ENCODE measurements at places on chromosomes 16 and 17.
A peak's percentile ranks its signal among the peaks of the same experiment; 100 is the strongest.

DNA sequence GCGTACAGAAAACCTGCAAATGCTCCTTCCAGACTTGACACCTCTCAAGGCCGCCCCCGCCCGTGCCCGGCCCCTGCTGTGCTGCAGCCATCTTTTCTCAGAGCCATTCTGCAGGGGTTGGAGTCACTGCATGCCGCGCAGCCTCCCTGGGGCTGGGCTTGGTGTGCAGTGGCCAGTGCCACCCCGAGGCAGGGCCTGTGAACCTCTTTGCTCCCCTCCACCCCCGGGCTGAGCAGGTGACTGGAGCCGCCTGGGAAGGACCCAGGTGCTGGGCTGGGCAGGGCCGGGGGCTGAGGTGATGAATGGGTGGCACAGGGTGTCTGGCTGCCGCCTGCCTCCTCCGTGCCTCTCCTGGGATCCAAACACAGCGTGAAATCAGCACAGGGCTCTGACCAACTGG, 20.3 kb downstream of the MRM3 start:
- DNase-seq, result no peak

DNA sequence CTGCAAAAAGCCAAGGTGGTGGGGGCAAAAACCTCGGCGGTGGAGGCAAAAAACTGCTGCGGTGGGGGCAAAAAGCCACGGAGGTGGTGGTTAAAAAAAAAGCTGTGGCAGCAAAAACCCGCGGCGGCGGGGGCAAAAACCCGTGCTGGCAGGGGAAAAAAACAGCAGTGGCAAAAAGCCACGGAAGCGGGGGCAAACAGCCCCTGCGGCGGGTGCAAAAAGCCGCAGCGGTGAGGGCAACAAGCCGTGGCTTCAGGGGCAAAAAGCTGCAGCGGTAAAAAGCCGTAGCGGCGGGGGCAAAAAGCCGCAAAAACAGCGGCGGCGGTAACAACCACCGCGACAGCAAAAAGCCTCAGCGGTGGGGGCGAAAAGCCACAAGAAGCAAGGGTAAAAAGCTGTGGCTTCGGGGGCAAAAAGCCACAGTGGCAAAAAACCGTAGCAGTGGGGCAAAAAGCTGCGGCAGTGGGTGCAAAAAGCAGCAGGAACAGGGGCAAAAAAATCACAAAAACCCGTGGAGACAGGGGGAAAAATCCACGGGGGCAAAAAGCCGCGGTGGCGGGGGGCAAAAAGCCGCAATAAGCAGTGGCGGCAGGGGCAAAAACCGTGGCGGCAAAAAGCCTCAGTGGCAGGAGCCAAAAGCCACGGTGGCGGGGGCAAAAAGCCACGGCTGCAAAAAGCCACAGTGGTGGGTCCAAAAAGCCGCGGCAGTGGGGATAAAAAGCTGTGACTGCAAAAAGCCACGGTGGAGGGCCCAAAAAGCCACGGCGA, 193.7 kb downstream of the SHCBP1 start:
- no peak for DNase-seq

DNA sequence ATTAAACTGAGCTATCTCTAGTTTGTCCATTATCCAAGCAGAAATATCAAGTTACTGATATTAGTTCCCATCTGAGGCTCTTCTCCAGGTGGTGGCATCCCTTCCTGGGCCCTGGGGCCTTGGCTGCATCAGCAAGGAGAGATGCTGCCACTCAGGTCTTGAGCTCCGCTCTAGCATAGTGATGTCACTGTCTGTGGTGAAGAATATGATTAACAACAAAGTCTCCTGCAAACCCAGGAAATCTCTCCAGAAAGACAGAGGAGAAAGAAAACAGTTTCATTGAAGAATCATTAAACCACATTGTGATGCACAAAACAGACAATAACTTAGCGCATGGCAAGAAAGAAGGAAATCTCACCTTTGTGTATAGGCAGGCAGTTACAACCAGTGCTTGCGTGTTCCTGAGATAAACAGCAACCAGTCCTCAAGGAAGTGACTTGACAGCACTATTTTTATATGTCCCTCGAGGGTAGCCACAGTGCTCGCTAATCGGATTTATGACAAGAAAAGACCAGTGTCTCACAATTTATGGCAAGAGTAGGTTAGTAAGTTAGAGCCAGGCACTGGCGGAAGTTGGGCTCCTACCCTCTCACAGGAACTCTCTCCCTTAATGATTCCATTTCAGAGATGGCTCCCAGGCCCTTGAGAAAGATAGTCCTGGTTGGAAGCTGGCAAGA, 151.1 kb downstream of the AHSP start:
- no peak for DNase-seq

GRCh38 chr17:45385331-45385997, 47.2 kb downstream of the ARHGAP27 start:
- DNase-seq, result peak; percentile 87

GRCh38 chr16:78648517-78648916, 549.1 kb downstream of the WWOX start:
- DNase-seq, result no peak

DNA sequence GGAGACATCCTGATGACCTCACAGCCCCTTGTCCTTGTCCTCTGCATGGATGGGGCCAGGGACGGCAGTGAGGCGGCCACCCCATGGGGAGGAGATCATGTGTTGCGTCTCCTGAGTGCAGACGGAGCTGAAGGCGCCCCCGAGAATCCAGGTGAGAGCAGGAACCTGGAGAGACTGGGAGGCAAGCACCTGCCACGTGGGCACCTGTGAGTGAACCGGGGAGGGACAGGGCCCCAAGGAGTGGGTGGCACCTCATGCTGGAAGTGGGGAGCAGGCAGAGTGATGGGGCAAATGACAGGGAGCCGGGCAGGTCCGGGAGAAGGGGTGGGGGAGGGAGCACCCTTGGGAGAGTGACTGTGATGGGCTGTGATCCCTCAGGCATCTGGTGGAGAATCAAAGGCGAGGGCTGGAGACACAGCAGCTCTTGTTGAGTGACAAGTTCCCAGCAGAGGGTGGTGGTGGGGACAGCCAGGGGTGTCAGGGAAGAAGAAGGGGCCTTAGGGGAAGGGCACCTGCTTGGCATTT, 174.3 kb upstream of the CHMP6 start:
- DNase-seq, result peak; percentile 7

DNA sequence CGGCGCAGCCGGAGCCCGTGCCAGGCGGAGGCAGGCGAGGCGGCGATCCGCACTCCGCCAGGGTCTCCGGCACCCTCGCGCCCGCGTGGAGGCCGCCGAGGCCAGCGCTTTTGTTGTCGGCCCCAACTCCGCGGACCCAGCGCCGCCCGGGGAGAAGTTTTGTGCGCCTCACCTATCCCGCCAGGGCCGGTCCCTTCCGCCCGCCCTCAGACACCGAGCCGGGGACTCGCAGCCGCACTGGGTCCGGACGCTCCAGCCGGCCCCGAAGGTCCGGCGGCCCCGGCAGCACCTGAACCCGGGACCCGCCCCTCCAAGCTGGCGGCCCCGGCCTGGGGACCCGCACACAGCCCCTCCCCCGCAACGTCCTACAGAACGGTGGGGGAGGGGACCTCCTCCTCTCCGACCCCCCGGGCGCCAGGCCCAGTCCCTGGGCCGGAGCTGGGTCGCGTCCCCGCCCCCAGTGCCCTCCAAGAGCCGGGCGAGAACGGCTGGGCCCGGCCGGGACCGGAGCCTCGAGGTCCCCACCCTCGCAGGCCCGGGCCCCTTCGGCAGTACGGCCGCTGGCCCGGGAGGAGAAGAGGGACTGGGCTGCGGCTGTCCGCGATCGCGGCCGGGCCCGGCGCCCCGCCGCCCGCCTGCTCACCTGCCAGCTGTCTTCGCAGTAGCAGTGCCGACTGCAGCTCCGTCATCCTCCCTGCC, 698 bp downstream of the UBE2G1 start:
- peak; percentile 43 for DNase-seq

DNA sequence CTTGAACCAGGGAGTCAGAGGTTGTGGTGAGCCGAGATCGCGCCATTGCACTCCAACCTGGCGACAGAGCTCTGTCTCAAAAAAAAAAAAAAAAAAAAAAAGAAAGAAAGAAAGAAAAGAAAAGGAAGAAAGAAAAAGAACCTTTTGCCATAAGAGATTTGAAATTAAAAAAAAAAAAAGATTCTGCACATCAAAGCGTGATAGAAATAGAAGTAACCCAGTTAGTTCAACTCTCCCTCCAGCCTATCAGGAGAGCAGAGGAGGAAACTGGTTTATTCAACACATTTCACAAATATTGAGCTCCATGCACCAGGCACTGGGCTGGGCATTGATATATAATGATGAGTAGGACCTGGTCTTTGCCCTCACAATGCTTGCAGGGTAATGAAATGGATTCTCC, 2.4 kb upstream of the SOCS3 start:
- DNase-seq, result no peak

GRCh38 chr17:3655766-3656165, 12.6 kb downstream of the TAX1BP3 start:
- DNase-seq, result no peak

GRCh38 chr17:63600569-63601438, at the start of gene TACO1:
Gene TACO1 (plus strand): TSS chr17:63600895. CDS start chr17:63601084, 189 bp downstream.
- peak; percentile 78 for DNase-seq

GRCh38 chr17:73304971-73305812, 6.6 kb downstream of the CDC42EP4 start:
- no peak for DNase-seq
